Activated naive CD4-positive, alpha-beta T cell treated with anti-CD3 and anti-CD28 coated beads, Interleukin-2, amount 50 U/mL, for 72 hours (primary cell): ENCODE measurements at places on chromosomes 16 and 17.

GRCh38 chr17:7538891-7539545, 9.8 kb upstream of the TNFSF12 start:
- no peak for DNase-seq

DNA sequence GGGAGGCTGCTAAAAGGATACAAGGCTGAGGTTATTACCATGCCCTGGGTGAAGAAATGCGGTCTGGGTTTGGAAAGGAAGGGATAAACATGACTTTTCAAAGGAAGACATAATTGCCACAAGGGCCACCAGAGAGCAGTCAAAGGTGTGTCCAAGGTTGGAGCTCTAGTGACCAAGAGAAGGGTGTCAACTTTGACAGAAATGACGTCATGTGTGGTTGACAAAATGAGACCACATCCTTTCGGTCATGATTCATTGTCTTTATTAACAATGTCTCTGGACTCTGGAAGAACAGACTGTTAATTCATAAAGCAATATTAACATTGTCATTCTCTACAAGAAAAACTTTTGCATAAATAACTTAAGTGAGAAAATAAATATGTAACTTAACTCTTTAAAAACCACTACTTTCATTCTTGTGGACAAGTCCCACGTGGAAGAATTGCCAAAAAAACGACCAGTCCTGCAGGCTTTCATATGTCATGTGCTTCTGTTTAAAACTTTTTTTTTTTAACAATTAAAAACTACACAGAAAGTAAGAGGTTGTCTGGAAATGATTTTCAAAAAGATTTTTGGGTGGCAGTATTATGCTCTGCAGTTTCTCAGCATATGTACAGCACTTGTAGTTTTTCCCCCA, 5.0 kb downstream of the SOST start:
- no peak for DNase-seq

DNA sequence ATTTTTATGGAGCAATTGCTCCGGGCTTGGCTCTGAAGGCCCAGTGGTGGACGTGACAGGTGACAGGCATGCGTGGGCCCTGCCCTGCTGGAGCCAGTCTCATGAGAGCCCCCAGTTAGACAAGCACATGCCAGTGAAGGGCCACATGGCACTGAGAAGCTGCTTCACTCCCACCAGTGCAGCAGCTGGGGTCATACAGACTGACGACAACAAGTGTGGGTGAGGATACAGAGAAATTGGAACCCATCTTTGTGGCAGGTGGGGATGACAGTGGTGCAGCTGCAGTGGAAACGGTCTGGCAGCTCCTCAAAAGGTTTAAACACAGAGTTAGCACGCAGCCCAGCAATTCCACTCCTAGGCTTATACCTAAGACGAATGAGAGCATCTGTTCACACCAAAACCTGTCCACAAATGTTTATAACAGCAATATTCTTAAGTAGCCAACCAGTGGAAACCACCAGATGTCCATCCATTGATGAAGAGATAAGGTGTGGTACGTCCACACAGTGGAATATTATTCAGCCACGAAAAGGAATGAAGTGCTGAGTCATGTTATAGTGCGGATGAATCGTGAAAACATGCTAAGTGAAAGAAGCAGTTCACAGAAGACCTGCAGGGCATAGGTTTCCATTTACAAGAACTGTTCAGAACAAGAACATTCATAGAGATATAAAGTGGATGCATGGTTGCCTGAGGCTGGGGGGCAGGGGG, 12.5 kb upstream of the CIBAR2 start:
- DNase-seq: no peak

DNA sequence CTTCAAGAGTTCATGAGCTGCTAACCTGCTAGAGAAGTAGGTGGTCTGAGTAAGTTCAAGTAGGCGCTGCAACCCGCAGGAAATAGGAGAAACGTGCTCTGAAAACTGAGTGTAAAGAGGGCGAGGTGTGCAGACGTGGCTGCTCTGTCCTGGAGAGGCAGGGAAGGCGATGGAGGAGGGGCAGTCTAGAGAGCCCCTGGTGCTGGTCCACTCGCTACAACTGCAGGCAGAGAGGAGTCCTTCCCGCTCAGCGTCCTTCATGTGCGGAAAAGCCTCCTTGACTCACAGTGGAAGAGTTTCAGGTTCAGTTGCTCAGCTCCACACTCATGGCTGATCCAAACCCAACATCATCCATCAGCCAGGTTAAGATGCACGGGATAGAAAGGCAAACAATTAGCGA, 12.1 kb downstream of the ABCA3 start:
- no peak for DNase-seq

DNA sequence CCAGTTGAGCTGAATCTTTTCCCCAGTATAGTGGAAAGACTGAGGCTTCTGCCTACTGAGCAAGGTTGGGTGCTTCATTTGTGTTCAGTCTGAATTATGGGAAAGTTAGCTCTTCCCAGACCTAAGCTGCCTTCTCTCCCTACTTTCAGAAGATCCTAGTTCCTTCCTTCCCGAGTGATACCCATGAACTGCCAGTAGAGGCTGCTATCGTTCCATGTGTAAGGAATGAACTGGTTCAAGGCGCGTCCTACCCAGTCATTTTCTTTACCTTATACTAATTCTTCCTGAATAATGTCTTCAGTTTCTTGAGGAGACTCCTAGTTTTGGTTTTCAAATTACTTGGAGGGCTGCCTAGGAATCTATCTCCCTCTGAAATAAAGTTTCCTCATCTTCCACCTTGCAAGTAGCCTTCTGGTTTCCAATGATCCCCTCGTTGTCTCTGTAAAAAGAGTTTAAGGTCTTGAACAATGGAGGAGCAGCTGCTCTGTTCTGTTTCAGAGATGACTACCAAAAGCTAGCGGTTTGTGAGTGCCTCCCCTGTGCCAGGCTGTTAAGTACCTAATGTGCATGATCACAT, 934 bp upstream of the AOC2 start:
- no peak for DNase-seq
